MCF 10A (cell line): ENCODE measurements at places on chromosomes 12 and 14. TPM values are rescaled to one million over a fixed set of nuclear protein-coding genes. Genes with fewer than 3 reads are reported as not detected.
A peak's percentile ranks its signal among the peaks of the same experiment; 100 is the strongest.

- peaks cover 80% of the 10 kb centered on the region for H3K36me3 ChIP-seq
- no peaks in the 10 kb centered on the region for H3K27me3 ChIP-seq
- peaks cover 6% of the 10 kb centered on the region for H3K4me1 ChIP-seq
- peak; percentile 47 for DNase-seq
- no peak overlapping the region for H3K4me3 ChIP-seq
- H3K27ac ChIP-seq: no peak overlapping the region
Observed at GRCh38 chr12:104352106-104352713, 48.7 kb downstream of the EID3 start.

Gene AGAP2
- 0.19 TPM in 1 of 2 replicates, not detected in the other for total RNA-seq

DNA sequence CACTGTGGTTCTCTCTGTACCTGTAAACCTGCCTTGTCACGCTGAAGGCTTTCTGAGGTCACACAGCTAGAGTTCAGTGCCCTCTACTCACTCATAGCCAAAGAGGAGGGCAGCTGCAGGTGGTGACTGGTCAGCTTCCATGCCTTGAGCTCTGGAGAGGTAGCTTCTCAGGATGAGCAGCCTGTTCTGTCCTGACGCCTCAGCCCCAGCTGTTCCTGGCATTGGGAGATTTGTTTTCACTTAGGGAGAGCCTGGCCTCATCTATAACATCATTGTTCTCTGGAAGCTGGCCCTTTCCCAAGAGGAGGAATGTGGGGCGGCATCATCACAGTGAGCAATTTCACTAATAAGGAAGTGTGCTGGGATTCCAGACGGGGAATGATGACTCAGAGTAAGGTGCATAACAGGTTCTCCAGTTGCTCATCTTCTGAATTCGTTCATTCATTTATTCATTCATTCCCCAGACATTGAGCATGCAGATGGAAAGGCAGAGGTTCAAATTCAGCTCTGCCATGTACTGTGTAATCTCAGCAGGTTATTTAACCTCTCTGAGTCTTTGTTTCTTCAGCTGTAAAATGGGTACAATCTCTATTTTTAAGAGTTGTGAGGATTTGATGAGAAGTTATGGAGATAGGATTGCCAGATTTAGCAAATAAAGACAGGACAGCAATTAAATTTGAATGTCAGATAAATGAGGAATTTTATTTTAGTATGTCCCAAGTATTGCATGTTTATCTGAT, 255.8 kb upstream of the CRY1 start:
- H3K4me1 ChIP-seq: peaks cover 17% of the 10 kb centered on the region
- H3K27me3 ChIP-seq: no peaks in the 10 kb centered on the region
- H3K27ac ChIP-seq: no peak overlapping the region
- peak; percentile 94 for DNase-seq
- H3K36me3 ChIP-seq: peaks cover 6% of the 10 kb centered on the region

Gene DIO3
- total RNA-seq: not detected in 2 replicates

- no peaks in the 10 kb centered on the region for H3K4me1 ChIP-seq
- no peaks in the 10 kb centered on the region for H3K36me3 ChIP-seq
- no peak overlapping the region for H3K4me3 ChIP-seq
- DNase-seq: no peak
- no peak overlapping the region for H3K27ac ChIP-seq
- H3K27me3 ChIP-seq: no peaks in the 10 kb centered on the region
Observed at GRCh38 chr12:118342090-118342489, 30.6 kb downstream of the TAOK3 start.

Gene KRT5
- total RNA-seq: 1,273 and 3,552 TPM in 2 replicates

Gene A2ML1
- not detected in 2 replicates for total RNA-seq

Gene P3H3
- total RNA-seq: 0.47 and 1.3 TPM in 2 replicates

Gene FGF6
- not detected in 2 replicates for total RNA-seq

GRCh38 chr12:91099341-91099740, 12.0 kb downstream of the LUM start:
- no peak overlapping the region for H3K4me3 ChIP-seq
- H3K27me3 ChIP-seq: peaks cover 5% of the 10 kb centered on the region
- H3K4me1 ChIP-seq: peaks cover 5% of the 10 kb centered on the region
- no peaks in the 10 kb centered on the region for H3K36me3 ChIP-seq

DNA sequence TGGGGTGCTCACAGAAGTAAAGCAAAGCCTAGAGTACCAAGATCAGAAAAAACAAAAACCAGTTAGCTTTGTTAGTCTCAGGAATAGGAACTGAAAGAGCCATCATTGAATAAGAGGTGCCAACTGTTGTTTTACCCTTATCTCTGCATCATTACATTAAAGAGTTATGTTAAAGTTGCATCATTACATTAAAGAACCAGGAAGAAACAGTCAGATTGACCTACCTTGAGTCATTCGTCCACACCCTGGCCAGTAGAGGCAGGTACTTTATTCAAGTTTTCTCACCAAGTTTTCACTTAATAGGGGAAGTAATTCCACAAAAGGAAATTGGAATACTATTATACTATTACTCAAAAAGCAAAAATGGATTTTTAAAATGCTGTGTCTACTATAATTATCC, 121.7 kb upstream of the CNOT2 start:
- no peaks in the 10 kb centered on the region for H3K27me3 ChIP-seq
- H3K4me3 ChIP-seq: no peak overlapping the region
- H3K27ac ChIP-seq: no peak overlapping the region
- peak; percentile 15 for DNase-seq
- H3K4me1 ChIP-seq: peaks cover 7% of the 10 kb centered on the region
